ENCODE measurements at places on chromosomes 3 and 15.

DNA sequence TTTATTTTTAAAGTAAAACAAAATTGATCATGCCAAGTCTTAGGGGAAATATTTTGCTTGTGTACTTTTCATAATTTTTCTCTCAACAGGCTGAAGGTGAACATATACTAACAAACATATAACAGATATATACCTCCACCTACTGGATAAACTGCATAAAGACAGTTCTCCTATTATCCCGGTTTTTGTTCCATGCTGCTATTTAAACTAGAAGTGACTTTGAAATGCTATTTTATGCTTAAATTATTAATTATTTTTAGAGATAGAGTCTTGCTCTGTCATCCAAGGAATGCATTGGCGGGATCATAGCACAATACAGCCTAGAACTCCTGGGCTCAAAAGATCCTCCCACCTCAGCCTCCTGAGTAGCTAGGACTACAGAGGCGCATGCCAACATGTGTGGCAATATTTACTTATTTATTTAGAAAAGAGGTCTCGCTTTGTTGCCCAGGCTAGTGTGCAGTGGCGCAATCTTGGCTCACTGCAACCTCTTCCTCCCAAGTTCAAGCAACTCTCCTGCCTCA, 49.8 kb downstream of the ST3GAL6 start:
- no peak for DNase-seq

GRCh38 chr15:74375303-74375693, 7.9 kb upstream of the CYP11A1 start:
- peak; percentile 73 for DNase-seq

DNA sequence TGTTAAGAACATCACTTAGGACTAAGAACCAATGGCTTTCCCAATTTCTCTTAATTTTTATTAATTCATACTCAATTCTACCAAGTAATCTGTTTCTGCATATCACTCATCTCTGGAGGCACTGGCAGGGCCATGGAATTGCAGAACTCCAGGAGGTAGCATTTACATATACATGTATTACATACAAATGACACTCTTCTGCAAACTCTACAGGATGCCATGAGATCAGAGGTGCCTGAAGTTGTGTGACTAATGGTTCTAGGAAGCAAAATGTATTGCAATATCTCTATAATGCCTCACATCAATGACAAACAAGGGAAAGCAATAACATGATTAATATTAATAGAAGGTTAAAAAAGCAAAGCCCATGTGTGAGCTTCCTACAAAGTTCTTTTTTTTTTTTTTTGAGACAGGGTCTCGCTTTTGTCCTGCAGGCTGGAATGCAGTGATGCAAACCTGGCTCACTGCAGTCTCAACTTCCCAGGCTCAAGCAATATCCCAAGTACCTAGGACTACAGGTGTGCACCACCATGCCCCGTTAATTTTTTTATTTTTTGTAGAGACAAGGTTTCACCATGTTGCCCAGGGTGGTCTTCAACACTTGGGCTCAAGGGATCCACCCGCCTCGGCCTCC, 33.0 kb downstream of the DENND6A start:
- DNase-seq: no peak

GRCh38 chr3:24202071-24202470, 257.0 kb downstream of the NR1D2 start:
- DNase-seq: no peak

GRCh38 chr3:138057384-138057783, 47.4 kb downstream of the CLDN18 start:
- no peak for DNase-seq

DNA sequence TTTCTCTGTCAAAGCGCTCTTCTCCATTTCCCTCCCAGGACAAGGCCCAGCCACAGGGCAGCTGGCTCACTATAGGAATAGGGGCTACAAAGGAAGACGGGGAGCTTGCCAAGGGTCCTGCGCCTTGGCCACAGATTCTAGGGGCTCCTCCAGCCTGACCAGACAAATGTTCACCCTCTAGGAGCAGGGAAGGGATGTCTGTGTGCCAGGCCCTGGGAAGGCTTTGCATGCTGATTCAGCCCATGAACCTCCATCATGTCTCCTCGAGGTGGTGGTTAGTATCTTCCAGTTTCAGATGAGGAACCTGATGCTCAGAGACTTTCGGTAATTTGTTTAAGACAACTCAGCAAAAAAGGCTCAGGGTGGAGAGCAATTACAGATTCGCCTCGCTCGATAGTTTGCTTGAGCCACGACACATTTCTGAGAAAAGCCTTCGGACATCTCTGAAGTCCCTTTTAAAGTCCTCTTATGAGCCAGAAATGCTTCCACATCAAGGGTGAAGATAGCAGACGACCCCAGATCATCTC, 110.0 kb downstream of the XXYLT1 start:
- DNase-seq: no peak

DNA sequence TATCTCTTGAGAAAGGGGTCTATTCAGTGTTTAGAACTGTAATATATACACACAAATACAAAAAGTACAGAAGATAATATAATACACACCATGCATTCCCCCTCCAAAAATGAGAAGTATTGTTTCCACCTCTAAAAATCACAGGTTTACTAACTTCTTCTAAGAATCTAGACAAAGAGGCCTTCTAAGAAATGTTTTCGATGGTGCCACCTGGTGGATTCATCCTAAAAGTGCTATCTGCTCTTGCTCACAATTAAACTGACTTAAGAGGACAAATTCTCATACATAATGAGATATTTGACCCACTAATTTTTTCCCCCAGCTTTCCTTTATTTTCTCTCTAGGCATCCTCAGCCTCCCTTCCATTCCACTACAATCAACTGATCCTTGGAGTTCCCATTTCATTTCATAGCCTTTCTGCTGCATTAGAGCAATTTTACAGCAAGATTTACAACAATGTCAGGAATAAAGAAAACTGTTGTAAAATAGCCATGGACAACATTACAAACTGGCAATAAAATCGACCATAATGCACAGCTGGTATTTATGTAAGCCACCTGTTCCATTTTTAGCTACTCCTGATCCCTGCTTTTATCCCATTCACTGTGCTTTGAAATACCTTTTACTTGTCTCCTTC, 124.6 kb downstream of the ARRDC4 start:
- no peak for DNase-seq

- no peak for DNase-seq
Measured at GRCh38 chr3:101988596-101988995, 139.3 kb downstream of the NFKBIZ start.

DNA sequence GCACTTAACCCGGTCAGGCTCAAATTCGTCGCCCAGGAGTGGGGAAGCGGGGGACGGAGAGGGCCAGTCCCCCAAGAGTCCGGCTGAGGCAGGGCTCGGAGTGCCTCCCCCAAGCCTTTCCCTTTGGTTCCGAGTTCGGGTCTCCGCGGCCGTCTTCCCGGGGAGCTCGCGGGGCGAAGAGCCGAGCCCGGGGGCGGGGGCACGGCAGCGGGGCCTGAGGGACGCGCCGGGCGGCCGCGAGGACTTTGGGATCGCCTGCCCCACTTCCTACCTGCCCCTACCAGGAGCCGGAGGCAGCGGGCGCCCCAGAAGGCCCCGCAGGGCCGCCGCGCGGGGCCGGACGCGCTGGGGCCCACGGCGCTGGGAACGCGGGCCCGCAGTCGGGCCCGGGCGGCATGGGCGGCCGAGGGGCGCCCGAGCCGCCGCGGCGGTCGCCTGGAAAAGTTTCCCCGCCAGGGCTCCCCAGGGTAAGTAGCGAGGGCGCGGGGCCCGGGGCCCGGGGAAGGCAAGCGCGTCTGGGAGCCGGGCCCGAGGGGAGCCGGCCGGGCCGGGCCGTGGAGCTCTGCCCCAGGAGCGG, 2.8 kb downstream of the FURIN start:
- no peak for DNase-seq

DNA sequence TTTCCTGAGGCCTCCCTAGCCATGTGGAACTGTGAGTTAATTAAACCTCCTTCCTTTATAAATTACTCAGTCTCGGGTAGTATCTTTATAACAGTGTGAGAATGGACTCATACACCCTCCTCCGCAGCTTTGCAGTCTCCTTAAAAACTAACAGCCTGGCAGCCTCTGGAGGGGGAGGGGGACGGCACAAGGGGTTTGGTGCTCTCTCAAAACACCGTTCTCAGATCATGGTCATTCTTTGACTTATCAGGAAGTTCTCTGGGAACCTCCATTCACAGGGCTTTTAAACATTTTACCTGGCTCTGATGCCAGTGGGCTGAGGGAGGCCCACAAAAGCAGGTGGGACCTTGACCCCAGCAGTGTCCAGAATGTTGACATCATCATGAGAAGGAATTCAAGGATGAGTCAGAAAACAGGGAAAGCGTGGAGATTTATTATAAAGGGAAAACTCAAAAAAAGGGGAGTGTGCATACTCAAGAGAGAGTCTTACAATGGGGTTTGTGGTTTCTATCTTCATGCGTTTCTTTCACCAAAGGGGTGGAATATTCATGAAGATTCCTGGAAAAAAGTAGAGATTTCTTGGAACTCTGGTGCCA, 43.9 kb downstream of the ONECUT1 start:
- DNase-seq: no peak

DNA sequence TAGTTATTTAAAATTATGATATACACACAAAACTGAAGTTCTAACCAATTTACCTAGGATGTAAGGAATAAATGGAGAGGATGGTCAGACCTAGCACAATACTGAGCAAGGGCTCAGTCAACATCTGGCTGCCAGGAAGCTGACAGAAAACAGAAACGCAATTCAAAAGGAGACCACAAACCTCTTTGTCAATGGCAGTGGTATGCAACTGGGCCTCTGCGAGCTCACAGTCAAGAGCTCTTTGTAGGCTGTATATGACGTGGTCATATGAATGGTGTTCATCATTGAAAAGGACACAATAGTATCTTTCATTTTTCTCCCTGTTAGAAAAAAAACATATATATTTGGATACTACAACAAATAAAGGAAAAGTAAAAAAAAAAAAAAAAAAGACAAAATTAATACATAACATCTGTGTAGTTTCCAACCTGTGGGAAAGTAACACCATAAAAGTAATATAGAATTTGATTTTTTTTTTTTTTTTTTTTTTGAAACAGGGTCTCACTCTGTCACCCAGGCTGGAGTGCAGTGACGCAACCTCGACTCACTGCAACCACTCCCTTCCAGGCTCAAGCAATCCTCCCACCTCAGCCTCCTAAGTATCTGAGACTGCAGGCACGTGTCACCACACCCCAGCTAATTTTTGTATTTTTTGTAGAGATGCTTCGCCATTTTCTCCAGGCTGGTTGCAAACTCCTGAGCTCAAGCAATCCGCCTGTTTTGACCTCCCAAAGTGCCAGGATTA, 37.9 kb downstream of the UBR1 start:
- DNase-seq: no peak

DNA sequence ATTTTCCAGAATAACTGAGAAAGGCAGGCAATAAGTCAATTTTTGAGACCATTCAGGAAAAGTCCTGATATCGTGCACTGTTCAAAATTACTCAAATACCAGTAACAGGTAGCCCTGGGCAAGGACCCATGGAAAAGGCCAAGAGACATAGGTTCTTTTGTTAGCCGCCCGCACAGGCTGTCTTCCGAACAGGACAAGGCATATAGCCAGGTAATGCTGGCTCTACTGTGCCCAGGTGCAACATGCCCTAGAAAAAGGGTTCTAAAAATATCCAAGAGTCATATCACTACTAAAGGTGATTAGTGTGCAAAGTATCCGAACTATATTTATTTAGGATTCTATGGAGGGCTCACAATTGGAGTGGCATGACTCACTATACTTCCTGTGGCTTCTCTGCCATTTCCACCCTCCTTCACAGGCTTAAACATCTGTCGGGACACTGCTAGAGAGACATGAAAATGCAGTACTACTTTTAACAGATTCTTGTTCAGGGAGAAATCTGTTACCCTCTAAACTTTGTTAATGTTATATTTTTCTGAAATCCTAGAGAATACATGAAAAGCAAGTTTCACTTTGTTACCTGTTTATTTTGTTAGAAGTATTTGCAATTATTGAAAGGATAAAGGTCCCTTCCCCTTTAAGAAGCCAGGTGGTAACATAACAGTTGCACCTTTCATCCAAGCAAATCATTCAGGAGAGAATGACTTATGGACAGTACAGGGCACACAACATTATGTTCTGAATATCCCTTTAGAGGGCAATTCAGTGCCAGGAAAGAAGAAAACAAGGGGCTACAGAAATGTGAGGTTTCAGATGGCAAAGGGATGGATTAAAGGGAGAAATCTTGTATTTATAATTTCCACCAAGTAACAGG, 293.3 kb upstream of the THBS1 start:
- DNase-seq: no peak

- no peak for DNase-seq
Measured at GRCh38 chr3:192188218-192188835, 539.0 kb downstream of the FGF12 start.

- DNase-seq: no peak
Measured at GRCh38 chr3:12479919-12480427, 4.3 kb upstream of the TSEN2 start.

GRCh38 chr3:173140986-173141385, at the start of gene SPATA16:
Gene SPATA16, minus strand, starts transcription at chr3:173141235. Its CDS starts 23,504 bp downstream, at chr3:173117731.
- no peak for DNase-seq

DNA sequence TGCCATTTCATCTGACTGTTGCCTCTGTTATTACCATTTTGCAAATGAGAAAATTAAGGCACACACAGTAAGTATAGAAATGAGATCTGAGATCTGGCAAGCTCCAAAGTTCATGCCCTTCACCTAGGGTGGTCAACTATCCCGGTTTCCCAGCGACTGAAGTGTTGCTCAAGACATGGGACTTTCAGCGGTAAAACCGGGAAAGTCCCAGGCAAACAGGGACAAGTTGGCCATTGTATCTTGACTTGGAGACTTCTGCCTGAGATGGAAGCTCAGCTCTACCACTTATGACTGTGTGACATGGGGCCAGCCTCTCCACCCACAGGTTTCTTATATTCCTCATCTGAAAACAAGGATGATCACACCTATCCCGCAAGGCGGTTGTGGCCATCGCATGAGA, 55.6 kb upstream of the TPM1 start:
- DNase-seq: no peak

GRCh38 chr3:142577696-142578328, 721 bp downstream of the ATR start:
- DNase-seq: no peak

GRCh38 chr15:36595611-36596010, 16.2 kb downstream of the CDIN1 start:
- no peak for DNase-seq

- no peak for DNase-seq
Measured at GRCh38 chr15:91182101-91182500, 82.0 kb downstream of the SV2B start.

- DNase-seq: no peak
Measured at GRCh38 chr3:45084820-45085816, 59.0 kb downstream of the CLEC3B start.

DNA sequence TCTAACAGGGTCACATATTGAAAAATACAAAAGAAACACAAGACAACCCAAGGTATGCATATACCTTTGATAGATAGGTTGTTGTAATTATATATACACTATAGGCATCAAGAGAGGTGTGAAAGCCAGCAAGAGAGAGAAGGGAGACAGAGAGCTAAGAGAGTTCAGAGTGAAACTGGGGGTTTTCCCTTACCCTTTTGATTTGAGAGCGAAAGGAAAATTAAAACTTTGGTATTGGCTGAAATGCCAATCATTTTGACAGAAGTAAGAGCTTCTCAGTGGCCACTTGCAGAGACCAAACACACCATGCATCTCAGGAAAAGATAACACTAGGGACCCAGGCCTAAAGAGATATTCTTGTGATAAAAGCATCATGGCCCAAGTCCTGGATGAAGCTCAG, 183.6 kb downstream of the SHOX2 start:
- DNase-seq: no peak

Data from activated CD8-positive, alpha-beta memory T cell treated with anti-CD3 and anti-CD28 coated beads for 4 hours (primary cell).